ENCODE measurements at places on chromosomes 2 and 18.

GRCh38 chr2:185188656-185189055 lies 549.9 kb upstream of the FSIP2 start:
- DNase-seq: no peak

DNA sequence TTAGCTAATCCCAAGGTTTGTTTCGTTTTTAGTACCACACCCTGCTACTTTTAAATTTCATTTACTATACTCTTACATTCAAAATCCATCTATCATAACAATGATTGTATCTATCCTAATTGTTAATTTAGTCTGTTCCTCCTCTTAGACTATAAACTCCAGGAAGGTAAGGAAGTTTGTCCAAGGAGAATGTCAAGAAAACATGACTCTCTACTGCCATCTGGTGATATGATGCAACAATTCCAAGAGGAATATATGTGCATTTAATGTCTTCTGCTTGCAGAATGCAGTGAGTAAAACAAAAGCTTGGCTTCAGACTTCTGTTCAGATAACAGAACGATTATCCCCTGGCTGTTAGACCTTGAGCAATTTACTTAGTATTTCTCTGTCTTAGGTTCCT lies 1267.1 kb downstream of the LRP1B start:
- DNase-seq: no peak

DNA sequence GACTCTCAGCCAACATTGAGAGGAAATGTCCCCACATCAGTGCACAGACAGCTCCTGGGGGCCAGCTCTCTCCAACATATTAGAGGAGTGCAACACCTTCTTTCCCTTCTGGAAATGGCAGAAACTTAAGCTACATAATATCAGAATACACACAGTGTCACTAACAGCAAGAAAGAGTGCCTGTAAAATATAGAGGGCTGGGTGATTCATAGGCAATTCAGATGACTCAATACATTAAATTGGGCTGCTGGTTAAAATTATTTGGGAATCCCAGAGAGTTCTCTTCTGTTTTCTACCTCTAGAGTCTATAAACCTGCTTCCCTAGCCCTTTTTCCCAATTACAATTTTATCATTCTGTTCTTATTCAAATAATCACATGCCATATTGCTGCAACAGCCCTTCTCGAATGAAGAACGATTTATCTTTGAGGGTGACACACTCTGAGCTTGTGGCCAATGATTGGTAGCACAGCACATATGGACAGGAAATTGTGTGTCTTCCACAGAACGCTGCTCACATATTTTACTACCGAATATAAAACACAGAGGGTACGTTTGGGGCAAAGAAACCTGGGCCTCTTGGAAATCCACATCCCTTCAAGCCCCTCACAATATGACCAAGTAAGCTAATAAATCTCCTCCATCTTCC lies 381.2 kb downstream of the MBD2 start:
- no peak for DNase-seq

GRCh38 chr2:73239776-73240175 lies 5.7 kb downstream of the CCT7 start:
- DNase-seq: no peak

DNA sequence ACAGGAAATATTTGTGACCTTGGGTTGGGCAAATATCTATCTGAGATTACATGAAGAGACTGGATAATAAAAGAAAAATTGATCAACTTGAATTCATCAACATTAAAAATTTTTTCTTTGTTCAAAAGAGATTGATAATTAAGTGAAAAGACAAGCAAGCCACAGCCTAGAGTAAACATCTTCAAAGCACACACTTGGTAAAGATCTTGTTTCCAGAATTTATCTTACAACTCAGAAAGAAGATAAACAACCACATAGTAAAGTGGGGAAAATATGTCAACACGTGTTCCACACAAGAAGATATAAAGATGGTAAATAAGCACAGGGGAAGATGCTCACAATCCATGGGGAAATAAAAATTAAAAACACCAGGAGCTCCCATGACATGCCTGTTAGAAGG lies 195.9 kb downstream of the SOX11 start:
- no peak for DNase-seq

DNA sequence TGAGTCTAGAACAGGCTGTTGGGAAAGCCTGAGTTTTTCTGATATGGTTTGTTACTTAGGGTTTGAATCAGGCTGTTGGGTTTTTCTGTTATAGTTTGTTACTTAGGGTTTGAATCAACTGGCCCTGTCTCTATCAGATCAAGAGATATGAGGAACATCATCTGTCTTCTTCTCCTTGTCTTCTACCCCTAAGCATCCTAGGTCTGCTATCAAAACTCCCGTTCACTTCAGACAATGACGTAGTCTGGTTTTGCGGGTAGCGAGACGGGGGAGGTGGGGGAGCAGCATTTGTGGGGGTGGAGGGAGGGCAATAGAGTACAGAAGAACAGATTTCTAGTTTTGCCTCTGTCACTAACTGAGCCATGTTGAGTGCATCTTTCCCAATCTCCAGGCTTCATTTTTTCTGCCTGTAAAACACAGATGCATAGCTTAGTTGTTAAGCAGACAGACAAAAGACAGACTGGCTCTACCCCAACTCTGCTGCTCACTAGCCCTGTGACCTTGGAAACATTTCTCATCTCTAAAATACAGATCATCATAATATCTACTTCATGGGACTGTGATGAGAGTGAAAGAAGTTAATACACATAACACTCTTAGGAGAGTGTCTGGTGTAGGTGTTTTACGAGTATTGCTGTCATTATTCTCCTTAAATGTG lies 9.1 kb downstream of the TNP1 start:
- no peak for DNase-seq

DNA sequence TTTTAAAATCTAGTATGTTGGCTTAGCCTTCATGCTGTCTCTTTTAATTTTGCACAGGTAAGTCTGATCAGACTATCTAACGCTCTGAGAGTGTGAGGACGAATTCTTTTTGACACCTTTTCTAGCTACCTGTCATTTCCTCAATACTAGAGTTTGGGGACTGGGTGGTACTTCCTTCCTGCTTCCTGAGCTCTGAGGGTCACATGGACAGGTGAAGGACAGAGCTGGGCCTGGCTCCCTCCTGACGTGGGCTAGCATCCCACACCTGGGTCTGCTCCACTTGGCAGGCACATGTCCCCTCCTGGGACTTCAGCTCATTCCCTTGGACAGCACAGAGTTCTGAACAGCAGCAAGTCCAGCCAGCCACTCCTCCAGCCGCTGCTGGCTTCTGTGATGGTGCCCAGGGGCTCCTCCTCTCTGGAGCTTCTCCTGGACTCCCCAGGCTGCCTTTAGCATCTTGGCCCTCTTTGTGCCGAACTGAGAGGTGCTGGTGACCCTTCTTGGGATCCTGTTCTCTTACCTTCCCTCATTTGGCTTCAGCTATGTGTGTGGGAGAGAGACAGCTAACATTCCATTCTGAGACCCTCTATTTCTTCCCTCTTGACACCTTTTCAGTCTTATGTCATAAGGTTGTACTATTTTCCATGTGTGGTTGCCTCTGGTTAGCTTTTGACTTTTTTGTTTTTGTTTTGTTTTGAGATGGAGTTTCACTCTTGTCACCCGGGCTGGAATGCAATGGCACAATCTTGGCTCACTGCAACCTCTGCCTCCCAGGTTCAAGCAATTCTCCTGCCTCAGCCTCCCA lies 106.9 kb downstream of the B3GNT2 start:
- no peak for DNase-seq

DNA sequence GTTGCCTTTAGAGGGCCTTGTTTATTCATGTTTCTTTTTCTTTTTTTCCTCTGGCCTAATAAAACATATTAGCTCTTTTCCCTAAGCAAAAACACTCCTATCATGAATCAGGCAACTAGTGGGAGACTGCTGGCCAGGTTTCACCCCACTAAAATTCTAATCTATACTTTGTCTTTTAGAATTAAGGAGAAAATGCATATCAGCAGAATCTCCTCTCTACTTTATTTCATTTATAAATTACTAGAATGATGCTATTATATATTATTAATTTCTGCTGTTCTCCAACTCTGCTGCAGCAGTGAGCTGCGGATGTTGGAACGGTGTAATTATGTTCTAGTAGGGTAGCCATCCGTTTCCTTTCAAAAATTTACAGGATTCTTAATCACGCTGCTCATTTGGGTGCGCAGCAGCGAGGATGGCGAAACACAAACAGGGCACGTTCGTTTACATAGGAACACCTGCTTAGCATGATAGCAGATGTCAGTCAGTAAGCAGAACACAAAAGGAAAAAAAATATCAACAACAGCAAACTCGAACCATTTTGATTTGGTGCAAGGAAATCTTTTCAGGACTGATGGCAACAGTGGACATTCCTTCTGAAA lies 30.5 kb downstream of the ZEB2 start:
- DNase-seq: no peak

DNA sequence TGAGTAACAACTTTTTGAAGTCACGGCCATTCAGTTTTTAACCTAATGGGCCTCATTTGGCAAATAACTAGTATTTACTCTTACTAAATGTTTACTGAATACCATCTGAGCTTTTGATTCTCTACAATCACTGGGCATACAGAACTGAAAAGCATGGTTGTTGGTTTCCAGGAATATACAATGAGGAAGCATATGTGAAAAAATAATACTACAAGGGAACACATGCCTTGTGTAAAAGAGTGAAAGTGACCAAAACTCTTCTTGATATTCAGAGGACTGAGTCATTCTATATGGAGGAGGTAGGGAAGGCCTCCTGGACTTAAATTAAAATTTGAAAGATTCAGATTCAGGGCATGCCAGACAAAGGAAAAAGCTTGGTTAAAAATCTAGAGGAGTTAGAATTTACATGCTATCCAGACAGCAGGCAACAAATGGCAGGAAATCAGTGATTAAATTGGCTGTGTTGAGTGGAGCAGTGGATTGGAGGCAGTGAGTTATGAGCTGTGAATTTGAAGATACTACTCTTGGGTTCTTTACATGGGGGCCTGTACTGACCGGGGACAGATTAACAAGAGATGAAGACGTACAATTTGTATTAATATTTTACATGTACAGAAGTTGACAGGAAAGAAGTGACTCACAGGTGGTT lies 53.6 kb upstream of the NRXN1 start:
- DNase-seq: no peak

- no peak for DNase-seq
Observed at GRCh38 chr2:111633643-111634042, 250.3 kb downstream of the ANAPC1 start.

DNA sequence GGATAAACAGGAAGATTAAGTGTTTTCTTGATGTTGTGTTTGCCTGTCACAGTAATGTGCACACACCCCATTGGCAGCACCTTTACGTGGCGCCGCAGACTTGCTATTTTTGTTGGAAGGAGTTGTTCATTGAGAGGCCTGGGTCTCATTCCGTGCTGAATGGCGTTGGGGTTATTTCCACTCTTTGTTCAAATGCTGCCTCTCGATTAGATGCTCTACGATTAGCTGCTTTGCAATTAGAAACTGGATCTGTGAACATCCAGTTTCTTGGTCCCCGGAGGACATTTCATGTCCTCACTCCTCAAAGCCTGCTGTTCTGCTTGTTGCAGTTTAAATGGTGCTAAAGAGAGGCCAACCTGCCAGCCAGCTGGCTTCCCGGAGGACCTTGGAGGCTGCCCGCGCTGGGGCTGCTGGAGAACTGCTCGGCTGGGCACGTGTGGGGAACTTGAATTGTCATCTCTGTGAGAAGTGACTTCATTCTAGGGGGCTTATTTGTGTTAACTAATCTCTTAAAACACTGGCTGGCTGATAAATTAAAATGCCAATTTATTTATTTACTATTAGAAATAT lies 117.4 kb upstream of the NABP1 start:
- no peak for DNase-seq

DNA sequence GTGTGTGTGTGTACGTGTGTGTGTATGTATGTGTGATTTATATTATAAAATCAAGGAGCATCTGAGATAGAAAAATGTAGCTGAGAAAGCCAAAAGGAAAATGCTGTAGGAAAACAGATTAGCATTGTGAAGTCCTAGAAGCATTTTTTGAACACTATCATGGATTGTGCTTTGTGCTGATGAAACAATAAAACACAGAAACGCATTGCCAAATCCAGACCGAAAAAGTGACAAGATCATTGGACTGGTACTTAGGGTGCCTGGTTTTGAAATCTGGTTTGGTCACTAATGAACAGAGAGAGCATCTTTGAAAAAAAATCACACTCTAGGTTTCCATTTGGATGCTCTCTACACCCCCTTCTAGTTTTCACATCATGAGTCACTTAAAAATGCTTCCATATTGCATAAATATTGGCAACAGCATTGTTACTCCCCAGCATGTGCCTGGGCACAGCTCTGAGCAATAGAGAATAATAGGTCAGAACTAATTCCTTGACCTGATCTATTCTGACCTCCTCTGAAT lies 214.6 kb upstream of the LRRTM1 start:
- no peak for DNase-seq

DNA sequence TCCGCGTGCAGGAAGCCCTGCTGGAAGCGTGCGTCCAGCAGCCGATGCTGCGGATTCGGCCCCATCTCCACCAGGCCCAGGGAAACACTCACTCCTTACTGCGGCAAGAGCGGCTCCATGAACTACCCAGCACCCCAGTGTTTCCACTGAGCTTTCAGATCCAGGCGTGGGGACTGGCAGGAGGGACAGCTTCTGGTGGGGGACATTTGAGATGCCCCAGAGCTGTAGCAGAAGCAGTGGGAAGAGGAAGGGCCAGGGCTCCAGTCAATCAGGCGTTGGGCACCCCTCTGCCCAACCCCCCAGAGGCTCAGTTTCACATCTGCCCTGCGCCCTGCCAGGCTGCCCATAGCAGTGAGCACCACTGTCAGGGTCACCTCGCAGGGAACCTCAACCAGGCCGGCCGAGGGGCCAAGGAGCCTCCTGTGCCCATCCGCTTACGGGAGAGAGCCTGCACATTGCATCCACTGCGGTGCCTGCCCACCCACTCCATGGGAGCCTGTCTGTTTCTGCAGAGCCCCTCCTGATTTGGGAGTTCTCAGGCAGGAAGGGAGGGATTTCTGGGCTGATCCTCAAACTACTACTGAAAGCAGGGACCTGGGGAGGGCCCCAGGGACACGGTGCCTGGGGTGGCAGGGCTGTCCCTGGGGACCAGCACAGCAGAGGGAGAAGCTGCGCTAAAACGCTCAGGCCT lies 4.6 kb downstream of the AGXT start:
- DNase-seq: no peak

- no peak for DNase-seq
Observed at GRCh38 chr2:168583064-168583709, 127.1 kb downstream of the CERS6 start.

DNA sequence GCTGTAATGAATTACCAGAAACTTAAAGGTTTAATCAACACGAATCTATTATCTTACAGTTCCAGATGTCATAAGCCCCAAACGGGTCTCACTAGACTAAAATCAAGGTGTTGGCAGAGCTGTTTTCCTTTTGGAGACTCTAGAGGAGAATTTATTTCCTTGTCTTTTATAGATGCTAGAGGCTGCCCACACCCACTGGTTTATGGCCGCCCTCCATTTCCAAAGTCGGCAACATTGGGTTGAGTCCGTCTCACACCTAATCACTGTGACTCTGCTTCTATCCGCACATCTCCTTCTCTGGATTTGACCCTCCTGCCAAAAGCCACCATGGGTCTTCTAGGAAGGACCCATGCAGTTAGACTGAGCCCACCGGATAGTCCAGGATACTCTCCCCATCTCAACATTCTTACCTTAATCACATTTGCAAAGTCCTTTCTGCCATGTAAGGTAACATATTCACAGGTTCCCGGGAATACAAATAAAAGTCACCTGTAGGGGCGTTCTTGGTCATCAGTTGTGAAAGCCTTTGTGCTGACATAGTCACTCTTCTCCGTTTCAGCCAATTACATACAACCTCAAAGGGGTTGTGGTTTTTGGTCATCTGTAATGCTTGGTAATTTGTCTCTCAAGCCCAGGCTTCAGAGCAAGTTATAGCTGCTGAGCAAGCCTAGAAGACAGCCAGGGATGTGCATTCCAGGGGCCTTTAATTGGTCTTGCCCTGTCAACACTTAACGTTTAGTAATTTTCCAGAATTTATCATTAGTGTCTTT lies 179.4 kb downstream of the ANTXR1 start:
- DNase-seq: no peak

GRCh38 chr18:52334896-52335295 lies 5.1 kb upstream of the DCC start:
- no peak for DNase-seq
